ENCODE measurements at places on chromosomes 4 and X. TPM values are rescaled to one million over a fixed set of nuclear protein-coding genes. Genes with fewer than 3 reads are reported as not detected.

The SYTL4 gene
- total RNA-seq: 1.8 TPM

The TMEM185A gene
- 53.1 TPM for total RNA-seq

The ZNF630 gene
- total RNA-seq: 2.7 TPM

The PPP1R2C gene
- not detected for total RNA-seq

The CPZ gene
- 0.29 TPM for total RNA-seq

The AFAP1 gene
- 32.9 TPM for total RNA-seq

DNA sequence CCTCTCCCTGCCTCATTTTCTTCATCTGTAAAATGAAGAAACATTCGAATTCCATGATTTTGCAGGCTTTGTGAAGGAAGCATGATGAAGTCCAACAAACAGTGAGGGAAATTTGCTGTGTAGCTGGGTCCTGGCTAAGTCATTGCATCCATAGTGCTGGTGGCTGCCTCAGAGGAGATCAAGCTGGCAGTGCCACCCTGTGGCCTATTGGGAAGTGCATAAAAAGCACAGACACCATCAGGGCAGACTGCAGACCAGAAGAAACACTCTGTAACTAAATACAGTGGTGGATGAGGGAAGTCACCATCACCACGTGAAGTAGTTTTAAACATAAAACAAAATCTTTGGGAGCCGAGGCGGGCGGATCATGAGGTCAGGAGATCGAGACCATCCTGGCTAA, 40.7 kb upstream of the DDX3X start:
- H3K27me3 ChIP-seq: no peaks in the 10 kb centered on the region
- no peaks in the 10 kb centered on the region for H3K4me1 ChIP-seq

DNA sequence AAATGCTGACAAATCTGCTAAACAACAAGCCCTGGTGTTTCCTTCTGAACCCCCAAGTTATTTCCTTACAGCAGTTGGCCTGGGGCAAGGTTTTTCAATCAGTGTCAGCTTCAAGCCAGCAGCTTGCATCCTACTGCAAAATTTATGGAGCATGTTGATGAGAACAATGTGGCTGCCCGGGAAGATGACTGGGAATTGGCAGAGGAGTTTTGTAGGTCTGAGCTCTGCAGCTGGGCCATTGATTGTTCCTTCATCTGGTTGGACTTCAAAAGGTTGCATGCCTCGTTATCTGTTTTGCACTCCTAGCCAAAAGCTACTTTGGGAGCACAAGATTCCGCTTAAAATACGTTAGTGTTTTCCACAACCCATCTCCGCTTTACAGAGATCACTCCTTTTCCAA, 1030.3 kb upstream of the LCORL start:
- no peaks in the 10 kb centered on the region for H3K36me3 ChIP-seq
- DNase-seq: no peak
- H3K27ac ChIP-seq: no peak overlapping the region
- no peak overlapping the region for H3K4me3 ChIP-seq
- no peaks in the 10 kb centered on the region for H3K4me1 ChIP-seq

DNA sequence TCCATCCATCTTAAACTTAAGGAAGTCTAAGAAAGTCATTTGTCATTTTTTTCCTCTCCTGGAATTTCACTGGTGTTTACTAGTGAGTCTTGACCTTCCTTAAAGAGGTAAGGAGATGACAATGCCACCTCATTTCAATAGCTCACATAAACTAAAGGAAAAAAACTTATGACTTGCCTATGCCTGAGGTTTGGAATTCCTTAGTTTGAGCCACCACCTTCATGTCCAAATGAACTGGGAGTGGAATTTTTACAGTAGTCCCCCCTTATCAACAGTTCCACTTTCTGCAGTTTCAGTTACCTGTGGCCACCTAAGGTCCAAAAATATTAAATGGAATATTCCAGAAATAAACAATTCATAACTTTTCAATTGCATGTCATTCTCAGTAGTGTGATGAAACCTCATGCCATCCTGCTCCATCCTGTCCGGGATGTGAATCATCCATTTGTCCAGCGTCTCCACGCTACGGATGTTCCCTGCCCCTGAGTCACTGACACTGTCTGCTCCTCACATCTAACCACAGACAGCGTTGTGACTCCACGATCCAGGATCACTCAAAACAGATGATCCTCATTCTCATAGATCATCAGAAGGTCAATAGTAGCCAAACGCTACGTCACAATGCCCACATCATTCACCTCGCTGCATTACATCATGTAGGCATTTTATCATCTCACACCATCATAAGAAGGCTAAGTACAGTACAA, 177.4 kb downstream of the SH3KBP1 start:
- no peak for DNase-seq
- H3K27me3 ChIP-seq: no peaks in the 10 kb centered on the region
- H3K4me1 ChIP-seq: no peaks in the 10 kb centered on the region
- H3K27ac ChIP-seq: no peak overlapping the region
- no peaks in the 10 kb centered on the region for H3K36me3 ChIP-seq

- H3K4me1 ChIP-seq: peaks cover 2% of the 10 kb centered on the region
- no peaks in the 10 kb centered on the region for H3K27me3 ChIP-seq
- DNase-seq: no peak
- no peak overlapping the region for H3K27ac ChIP-seq
- H3K4me3 ChIP-seq: no peak overlapping the region
- H3K36me3 ChIP-seq: peaks cover 6% of the 10 kb centered on the region
Measured at GRCh38 chrX:72687396-72687795, 26.7 kb downstream of the PHKA1 start.

DNA sequence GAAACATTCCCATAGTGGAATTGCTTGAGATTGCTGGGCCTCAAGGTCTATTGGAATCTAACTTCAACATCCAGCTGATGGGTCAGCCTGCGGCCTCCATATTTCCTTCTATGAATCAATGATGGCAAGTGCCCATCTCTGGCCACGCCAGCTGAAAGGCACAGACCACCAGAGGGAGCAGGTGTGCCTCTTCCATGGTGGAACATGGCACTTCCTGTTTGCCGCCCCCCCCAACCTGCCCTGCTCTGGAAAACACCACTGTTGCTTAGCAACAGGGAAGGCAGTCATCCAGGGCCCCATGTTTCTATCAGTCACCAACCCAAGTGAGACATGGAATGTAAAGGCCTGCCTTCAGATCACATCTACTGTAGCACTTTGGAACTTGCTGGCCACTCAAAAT, 11.6 kb downstream of the PAGE4 start:
- no peak overlapping the region for H3K27ac ChIP-seq
- DNase-seq: peak; percentile 39
- no peaks in the 10 kb centered on the region for H3K27me3 ChIP-seq
- no peaks in the 10 kb centered on the region for H3K4me1 ChIP-seq
- H3K4me3 ChIP-seq: no peak overlapping the region

- no peak overlapping the region for H3K27ac ChIP-seq
- no peaks in the 10 kb centered on the region for H3K36me3 ChIP-seq
- no peak for DNase-seq
Measured at GRCh38 chrX:38347136-38347535, 5.3 kb upstream of the OTC start.

DNA sequence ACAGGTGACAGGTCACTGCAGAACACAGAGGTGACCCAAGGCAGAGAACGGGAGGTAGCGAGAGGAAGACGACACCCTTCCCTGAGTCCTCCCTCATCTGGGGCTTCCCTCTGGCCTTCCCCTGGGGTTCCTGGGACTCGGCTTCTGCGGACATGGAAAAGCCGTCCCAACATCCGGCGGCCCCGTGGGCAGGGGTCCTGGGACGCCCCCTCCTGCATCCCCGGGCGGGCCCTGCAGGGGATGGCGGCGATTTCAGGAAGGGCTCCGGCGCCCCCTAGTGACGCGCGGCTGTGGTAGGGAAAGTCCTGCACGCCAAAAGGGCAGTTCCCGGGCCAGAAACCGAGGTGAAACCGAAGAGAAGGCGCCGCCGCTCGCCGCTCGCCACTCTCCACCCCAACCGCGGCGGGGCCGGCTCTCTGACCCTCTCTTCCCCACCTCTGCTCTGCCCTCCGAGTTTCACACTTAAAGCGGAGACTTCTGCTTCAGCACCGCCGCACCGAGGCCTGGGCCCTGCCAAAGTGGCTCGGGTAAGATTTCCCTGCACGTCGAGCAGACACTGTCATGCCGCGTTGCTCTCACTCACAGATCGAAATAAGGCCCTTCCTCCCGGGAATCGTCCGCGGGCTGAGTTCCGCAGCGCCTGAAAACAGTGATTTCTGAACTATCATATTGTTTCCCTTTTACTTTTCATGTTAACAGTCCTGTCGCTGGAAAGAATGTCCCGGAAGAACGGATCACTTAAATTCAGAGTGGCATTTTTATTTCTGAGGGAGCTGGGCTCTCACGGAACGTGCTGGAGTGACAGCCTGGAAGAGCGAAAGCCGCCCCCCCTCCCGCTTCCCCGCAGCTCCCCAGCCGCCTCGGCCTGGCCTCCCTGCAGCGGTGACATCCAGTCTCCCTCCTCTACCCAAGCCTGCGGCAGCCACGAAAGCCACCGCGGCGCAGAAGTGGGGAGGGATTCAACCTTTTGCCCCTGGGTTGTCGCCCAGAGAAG, 110.6 kb downstream of the DCTD start:
- peak overlapping the region; percentile 75 for H3K4me3 ChIP-seq
- H3K27ac ChIP-seq: peak overlapping the region; percentile 42
- peaks cover 24% of the 10 kb centered on the region for H3K27me3 ChIP-seq
- DNase-seq: peak; percentile 85

- no peaks in the 10 kb centered on the region for H3K36me3 ChIP-seq
- no peak for DNase-seq
- H3K27me3 ChIP-seq: no peaks in the 10 kb centered on the region
- H3K27ac ChIP-seq: no peak overlapping the region
- no peak overlapping the region for H3K4me3 ChIP-seq
Measured at GRCh38 chr4:120718979-120719566, 203.5 kb downstream of the PRDM5 start.

DNA sequence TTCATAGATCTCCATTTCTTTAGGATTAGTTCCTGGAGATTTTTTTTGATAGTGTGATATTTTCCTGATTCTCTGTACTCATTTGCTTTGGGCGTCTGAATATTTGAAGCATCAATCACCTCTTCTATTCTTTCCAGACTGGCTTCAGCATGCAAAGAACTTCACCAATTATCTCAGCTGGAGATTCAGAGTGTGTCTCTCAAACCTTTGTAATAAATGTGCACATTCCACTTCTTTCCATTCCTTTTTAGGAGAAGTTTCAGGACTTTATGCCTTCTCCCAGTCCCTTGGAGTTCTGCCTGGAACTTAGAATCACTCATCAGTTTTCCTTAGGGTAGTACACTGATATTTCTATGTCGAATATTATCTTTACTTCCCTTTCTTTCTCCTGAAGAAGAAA, 334.8 kb downstream of the TEX13C start:
- H3K27ac ChIP-seq: no peak overlapping the region
- peaks cover 1% of the 10 kb centered on the region for H3K36me3 ChIP-seq
- H3K4me3 ChIP-seq: no peak overlapping the region
- H3K27me3 ChIP-seq: no peaks in the 10 kb centered on the region
- H3K4me1 ChIP-seq: no peaks in the 10 kb centered on the region
- no peak for DNase-seq

- H3K4me3 ChIP-seq: no peak overlapping the region
- H3K36me3 ChIP-seq: no peaks in the 10 kb centered on the region
- peaks cover 1% of the 10 kb centered on the region for H3K4me1 ChIP-seq
- no peak overlapping the region for H3K27ac ChIP-seq
- no peak for DNase-seq
- H3K27me3 ChIP-seq: no peaks in the 10 kb centered on the region
Measured at GRCh38 chrX:154334496-154334895, 38.9 kb downstream of the TKTL1 start.

DNA sequence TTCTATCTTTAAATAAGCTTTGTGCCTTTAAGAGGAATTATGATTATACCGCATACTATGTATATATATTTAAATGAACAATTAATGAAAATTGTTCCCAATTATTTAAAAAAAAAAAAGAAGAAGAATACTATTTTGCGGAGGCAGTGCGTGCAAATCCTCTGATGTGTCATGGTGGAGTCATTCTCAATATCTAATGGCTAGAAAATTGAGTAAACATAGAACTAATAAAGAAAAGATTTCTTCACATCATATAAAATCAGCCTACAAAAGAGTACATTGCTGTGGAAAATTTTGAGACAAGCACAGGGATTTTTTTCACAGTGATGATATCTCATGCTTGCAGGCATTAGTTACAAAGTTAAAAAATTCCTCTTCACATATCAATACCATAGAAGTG, 2.6 kb upstream of the EREG start:
- H3K4me1 ChIP-seq: peaks cover 3% of the 10 kb centered on the region
- peaks cover 46% of the 10 kb centered on the region for H3K27me3 ChIP-seq
- H3K4me3 ChIP-seq: no peak overlapping the region
- DNase-seq: no peak
- no peak overlapping the region for H3K27ac ChIP-seq
- no peaks in the 10 kb centered on the region for H3K36me3 ChIP-seq

DNA sequence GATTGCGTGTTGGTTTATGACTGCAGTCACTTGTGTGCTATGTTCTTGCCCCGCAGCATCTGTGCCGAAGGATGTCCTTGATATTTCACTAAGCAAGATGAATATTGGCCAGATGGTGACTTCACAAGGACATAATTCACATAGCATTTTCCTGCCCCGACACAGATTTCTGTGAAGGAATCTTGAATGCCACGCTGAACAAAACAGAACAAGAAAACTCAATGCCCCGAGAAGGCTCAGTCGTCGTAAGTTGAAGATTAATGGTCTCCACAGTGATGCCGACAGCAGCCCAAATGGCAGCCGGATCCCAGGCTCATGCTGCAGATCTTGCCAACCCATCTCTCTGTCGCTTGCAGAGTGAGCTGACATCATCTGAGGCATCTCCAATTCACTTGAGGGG, 145.9 kb downstream of the CPEB2 start:
- H3K27me3 ChIP-seq: no peaks in the 10 kb centered on the region
- H3K36me3 ChIP-seq: no peaks in the 10 kb centered on the region

DNA sequence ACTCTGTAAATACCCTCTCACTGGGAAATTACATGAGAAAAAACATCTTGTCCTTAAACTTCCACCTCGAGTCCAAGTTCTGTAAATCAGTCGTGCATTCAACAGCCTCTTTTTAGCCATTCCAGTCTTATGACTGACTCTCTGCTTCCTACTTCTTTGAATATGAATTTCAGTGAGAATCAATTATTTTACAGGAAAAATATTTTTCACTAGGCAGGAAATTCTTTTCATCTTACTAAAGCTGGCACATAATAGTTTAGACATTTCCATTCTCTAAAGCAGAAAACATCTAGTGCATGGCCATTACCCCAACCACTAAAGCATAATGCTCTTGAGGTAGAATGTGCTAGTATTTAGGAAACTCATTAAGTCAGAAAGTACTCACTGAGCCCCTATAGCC, 565.7 kb upstream of the FAT1 start:
- no peaks in the 10 kb centered on the region for H3K4me1 ChIP-seq
- no peak overlapping the region for H3K27ac ChIP-seq
- no peak overlapping the region for H3K4me3 ChIP-seq
- DNase-seq: no peak

DNA sequence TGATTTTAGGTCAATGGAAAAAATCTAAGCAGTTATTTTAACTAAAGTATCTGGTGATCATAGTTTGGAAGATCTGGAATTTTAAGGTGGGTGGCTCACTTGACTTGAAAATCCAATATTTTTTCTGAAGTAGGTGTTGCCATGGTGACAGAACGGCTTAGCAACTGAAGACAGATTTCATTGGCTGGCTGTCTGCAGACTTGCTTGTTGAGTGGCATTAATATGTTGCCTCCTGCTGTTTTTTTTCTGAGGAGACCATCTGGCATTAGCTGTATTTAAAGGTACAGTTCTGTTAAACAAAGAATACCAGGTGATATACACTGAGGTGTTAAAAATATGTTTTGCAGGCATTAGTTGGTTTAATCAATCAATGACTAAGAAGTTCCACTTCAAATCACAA, 19.8 kb downstream of the CPE start:
- no peak for DNase-seq
- peaks cover 2% of the 10 kb centered on the region for H3K4me1 ChIP-seq
- no peak overlapping the region for H3K4me3 ChIP-seq
- H3K27ac ChIP-seq: no peak overlapping the region
- no peaks in the 10 kb centered on the region for H3K36me3 ChIP-seq
- H3K27me3 ChIP-seq: no peaks in the 10 kb centered on the region

Data from progenitor cell of endocrine pancreas (in vitro differentiated cells).